ENCODE measurements at places on chromosomes 2 and 18. TPM values are rescaled to one million over a fixed set of nuclear protein-coding genes. Genes with fewer than 3 reads are reported as not detected.

The MC2R gene
- total RNA-seq = not detected

The GKN1 gene
- total RNA-seq = not detected

The UGT1A7 gene
- not detected for total RNA-seq

The GNAL gene
- total RNA-seq = 2.7 TPM

The ESPNL gene
- total RNA-seq = 0.03 TPM

The TUBA3E gene
- not detected for total RNA-seq

The KRTCAP3 gene
- total RNA-seq = not detected

The USP40 gene
- total RNA-seq = 34.6 TPM

The COL4A3 gene
- 0.20 TPM for total RNA-seq

The STON1 gene
- total RNA-seq = 2.2 TPM

The TDRD15 gene
- not detected for total RNA-seq

The PARD6G gene
- total RNA-seq = 3.4 TPM

The ZNF236 gene
- 43.2 TPM for total RNA-seq

The COL6A3 gene
- 465 TPM for total RNA-seq

The TMEM178A gene
- not detected for total RNA-seq

The CCDC102B gene
- total RNA-seq = 1.6 TPM

The C2orf66 gene
- total RNA-seq = not detected

The IL37 gene
- total RNA-seq = 3.1 TPM

The CNDP1 gene
- not detected for total RNA-seq

The ERBB4 gene
- 0.07 TPM for total RNA-seq

The NPPC gene
- not detected for total RNA-seq

The SERPINB13 gene
- not detected for total RNA-seq

The ADRA2B gene
- total RNA-seq = 0.03 TPM

All from MG63 (cell line).